ENCODE measurements at places on chromosomes 12 and 14.

DNA sequence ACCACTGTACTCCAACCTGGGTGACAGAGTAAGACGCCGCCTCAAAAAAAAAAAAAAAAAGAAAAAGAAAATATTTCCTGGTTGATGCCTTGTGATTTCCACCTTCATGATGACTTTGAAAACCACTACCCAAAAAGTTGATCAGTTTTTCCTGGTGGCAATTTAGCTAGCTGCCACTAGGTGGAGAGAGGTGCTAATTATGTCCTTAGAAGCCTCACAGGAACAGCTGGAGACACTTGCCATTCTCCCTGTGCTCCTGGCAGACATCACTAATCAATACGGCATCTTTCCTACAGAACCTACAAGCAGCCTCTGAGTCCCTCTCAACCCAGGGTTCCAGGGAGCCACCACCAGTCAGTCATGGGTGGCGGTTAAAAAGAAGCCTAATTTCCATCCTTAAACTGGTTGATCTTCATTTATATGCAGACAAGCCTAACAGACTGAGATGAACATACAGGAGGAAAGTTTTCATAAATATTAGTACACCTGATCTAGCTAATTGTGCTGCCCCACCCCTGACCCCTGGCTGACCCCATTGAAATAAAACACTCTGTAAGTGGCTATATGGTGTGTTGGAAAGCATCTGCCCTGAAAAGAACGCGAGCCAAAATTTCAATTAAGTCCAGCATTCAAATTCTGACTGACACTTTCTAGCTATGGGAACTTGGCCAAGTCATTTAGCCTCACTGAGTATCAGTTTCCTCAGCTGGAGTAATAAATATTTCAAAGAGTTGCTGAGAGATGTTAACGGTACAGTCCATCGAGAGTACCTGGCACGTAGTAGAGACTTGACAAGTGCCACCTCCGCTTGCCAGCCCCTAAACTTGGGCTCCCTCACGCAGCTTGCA lies 6.2 kb upstream of the OAS1 start:
- peak; percentile 69 for DNase-seq

GRCh38 chr12:78002878-78003277 lies 172.2 kb downstream of the NAV3 start:
- peak; percentile 45 for DNase-seq

DNA sequence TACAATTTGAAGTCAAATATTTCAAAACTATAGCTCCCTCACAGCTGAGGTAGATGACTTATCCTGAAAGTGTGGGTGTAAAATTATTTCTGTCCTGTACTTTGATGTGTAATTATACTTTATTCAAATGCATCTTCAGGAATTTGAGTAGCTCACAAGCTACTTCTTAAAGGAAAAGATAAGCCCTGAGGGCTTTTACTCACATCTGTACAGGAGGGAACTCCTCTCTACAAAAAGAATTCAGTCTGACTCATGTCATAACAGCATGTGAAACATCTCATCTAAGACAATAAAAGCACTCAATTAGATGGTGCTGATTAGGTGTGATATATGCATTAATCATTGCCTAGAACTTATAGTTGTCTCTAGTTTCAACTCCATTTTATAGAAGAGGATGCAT lies 452.0 kb downstream of the PRKD1 start:
- DNase-seq: no peak

- DNase-seq: no peak
Observed at GRCh38 chr12:101287357-101287756, 7.5 kb downstream of the UTP20 start.

DNA sequence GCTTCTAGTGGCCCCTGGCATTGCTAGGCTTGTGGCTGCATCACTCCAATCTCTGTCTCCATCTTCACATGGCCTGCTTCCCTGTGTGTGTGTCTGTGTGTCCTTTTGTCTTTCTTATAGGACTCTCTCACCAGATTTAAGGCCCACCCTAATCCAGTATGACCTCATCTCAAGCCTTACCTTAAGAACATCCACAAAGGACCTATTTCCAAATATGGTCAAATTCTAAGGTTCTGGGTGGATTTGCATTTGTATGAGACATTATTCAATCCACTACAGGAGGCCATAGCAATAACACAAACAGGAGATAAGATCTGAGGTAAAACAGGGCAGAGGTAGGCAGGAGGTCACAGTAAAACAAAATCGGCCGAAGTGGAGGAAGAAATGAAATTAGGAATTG lies 375.9 kb downstream of the BTG1 start:
- no peak for DNase-seq

DNA sequence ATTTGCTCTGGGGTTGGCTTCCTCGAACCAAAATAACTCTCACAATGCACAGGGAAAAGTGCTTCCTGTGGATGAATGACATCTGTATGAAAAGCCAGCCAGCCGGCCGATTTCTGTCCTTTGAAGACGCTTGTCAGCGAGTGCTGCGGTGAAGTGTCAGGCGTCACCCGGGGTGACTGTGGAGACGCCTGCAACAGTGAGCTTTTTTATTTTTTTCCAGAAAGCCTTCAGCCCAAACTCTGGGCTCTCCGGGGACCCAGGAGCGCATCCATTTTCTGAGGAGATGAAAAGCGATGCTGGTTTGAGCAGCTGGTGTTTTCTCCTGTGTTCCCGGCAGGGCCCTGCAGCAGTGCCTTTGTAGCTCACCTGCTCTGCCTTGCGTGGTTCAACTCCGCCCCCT lies 147.9 kb upstream of the MYL2 start:
- peak; percentile 2 for DNase-seq

DNA sequence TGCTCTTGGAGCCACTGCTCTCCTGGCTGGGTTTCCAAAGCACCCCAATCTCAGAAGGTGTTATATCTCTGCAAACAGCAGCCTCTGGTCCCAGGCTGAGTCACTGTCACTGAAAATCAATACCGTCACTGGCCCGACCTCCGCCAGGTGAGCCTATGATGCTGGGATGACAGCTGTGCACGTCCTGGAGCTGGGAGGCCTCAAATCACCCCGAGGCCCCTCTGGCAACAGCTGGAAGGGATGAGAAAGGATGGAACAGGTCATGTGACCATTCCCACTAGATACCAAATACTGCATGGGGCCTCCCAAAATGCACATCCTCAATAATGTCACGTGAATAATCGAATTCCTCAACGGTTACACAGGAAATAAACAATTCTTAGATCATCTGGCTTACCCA lies 190.8 kb downstream of the TTC7B start:
- DNase-seq: peak; percentile 31

DNA sequence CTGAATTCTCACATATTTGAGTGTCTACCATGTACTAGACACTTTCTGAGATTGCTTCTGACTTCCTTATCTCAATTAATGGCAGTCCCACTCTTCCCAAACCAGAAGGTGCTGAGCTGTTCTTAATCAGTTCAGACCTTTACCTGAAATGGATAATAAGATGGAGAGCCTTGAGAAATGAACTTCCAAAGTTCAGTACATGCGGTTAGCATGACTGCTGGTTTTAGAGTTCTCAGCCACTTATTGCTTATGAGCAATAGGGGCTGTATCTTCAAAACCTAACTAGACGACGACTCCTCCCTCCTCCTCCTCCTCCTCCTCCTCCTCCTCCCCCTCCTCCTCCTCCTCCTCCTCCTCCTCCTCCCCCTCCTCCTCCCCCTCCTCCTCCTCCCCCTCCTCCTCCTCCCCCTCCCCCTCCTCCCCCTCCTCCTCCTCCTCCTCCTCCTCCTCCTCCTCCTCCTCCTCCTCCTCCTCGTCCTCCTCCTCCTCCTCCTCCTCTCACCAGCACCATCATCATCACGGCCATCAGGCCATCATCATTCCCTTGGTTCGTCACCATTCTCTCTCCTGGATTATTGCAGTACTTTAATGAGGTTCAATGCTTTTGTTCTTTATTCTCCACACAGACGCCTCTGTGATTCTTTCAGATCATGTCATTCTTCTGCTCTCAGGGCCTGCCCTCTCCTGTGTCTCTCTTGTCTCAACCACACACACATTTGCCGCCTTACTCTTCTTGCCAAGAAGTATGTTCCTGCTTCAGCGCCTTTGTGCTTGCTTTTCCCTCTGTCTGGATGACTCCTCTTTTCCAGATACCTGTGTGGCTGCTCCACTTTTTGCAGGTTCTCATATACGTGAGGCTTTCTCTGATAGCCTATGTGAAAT lies 2.7 kb downstream of the PCNX1 start:
- no peak for DNase-seq

DNA sequence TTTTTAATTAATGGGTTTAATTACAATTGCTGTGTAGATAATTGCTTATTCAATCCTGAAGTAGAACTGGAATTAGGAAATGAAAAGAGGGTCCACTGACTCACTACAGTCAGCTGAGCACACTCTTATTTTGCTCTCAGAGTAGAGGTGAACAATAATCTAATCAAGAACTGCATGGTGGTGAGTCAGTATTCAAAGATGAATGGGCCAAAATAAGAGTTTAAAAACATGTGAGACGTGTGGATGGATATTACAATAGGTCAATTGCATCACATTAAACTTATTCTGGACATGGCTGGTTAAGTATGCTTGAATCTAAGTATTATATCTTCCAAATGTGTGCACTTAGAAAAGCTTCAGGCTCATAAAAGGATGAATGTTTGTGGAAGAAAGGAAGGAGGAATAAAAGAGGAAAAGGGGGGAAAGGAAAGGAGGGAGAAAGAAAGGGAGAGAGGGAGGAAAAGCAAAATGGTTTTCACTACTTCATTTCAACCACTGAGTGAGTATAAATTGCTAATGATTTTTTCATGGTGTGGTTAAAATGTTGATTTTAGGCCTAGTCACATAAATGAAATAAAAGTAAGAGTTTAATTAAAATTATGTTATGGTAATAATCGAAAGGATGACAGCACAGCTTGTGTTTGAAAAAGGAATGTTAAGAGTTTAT lies 27.0 kb upstream of the EEA1 start:
- DNase-seq: no peak

DNA sequence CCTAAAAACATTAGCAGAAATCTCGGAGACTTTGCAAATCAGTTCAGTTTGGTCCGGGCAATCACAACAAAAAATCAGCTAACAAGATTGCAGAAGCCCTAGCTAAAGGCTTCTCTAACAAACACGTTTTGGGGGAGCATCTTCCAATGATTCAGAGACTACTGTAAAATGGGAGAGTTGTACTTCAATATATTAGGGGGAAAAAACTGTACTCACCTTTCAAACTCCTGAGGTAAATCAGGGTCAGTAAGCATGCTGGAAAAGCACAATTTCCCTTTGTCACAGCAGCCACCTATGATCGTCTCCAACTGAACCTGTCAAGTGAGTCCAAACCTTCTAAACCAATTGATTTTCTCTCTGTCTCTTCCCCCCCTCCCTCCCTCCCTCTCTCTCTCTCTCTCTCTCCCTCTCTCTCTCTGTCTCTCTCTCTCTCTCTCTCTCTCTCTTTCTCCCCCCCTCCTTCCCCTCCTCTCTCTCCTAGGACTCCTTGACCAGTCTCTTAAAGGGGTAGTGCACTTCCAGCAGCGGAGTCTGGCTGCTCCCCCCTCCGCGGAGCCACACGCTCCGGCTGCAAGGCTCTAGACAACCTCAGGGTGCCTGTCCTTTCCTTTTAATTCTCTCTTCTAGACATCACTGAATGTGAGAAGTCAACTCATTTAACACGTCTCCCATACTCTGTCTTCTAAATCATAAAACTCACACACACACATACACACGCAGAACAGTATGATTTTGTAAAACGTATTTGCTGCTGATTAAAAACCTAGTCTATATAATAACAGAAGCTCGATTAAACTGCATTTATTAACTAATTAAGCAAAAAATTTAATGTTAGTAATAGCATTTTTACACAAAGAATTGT lies at the start of gene SOX5:
TSS of gene SOX5 (minus strand) at position 323 of the 862 bp plus-strand sequence. CDS start at position 254, 69 bp downstream.
- no peak for DNase-seq

DNA sequence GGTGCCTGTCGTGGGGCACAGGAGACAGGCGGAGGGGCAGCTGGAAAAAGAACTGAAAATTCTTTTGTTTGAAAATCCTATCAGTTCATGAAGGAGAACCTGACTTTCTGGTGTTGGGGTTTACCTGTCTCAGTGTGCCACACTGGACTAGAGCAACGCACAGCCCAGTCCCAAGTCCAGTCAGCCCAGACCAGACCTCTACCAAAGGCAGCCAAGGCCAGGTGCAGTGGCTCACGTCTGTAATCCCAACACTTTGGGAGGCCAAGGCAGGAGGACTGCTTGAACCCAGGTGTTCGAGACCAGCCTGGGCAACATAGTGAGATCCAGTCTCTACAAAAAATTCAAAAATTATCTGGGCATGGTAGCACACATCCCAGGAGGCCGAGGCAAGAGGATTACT lies 4.6 kb downstream of the CCDC85C start:
- no peak for DNase-seq

- DNase-seq: no peak
Observed at GRCh38 chr14:101624536-101624935, 63.2 kb downstream of the DIO3 start.

GRCh38 chr12:31390991-31391390 lies 65.0 kb upstream of the SINHCAF start:
- DNase-seq: no peak

DNA sequence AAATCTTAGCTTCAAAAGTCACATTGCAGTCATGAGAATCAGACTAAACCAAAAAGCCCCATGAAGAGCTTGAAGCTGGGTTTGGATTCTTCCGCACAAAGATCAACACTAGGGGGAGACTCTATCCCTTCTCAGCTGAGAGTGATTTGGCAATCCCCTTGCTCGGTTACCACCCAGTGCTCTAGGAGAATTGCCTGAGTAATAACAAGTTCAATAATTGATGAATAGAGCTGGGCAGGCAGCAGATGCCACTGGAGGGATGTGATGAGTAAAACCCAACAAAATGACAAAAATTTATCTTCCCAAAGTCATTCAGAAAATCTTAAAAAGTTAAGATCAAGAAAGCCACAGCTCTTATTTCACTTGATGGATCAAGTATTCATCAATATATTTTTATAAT lies 185.6 kb upstream of the ARID2 start:
- peak; percentile 73 for DNase-seq

GRCh38 chr12:71415336-71416231 lies 24.0 kb upstream of the LGR5 start:
- peak; percentile 51 for DNase-seq

DNA sequence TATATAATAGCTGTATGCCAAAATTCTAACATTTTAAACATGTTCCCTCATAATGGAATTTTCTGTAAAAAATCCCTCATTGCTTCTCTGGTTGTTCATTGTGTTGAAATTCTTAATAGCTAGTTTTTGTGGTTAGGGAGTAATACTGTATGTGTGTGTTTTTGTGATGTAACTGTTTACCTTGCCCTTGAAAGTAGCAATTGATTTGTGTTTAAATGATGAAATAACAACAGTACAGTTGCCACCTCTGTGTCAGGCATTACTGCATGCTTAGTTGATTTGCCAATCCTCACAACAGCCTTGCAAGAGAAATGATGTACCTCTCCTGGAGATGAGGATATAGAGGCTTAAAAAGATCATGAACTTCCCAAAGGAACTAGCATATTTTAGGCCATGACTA lies 94.9 kb downstream of the DAAM1 start:
- no peak for DNase-seq

GRCh38 chr12:60123557-60123956 lies 527.7 kb downstream of the SLC16A7 start:
- no peak for DNase-seq

GRCh38 chr14:23078692-23079116 lies 16.2 kb downstream of the ACIN1 start:
- DNase-seq: no peak

DNA sequence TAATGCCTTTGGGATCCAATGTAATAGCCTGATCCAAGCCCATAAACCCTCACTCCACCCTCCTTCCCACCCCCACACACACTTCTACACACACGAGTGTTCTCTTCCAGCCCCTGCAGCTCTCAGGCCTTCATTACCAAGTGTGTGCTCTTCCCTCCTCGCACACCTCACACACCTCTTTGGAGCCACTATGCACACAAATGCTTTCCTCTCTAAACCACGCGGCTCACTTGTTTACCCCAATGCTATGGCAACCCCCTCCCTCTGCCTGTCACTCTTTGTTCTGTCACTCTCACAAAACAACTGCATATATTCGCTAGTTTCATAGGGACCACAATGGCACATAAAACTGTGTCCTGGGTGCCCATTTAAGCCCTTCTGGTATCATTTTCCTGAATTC lies 35.1 kb downstream of the PPP2R5E start:
- DNase-seq: no peak
